ENCODE measurements at places on chromosomes 2 and 18. TPM values are rescaled to one million over a fixed set of nuclear protein-coding genes. Genes with fewer than 3 reads are reported as not detected.

Gene BIN1
- 157 TPM for total RNA-seq

Gene TMEFF2
- not detected for total RNA-seq

Gene TDRD15
- total RNA-seq = not detected

Gene HOXD1
- not detected for total RNA-seq

Gene UGT1A5
- not detected for total RNA-seq

Gene PRSS56
- not detected for total RNA-seq
